ENCODE measurements at places on chromosomes 3 and 15.

GRCh38 chr3:46705022-46705530 is 3.9 kb downstream of the TMIE start:
- DNase-seq: peak; percentile 58

DNA sequence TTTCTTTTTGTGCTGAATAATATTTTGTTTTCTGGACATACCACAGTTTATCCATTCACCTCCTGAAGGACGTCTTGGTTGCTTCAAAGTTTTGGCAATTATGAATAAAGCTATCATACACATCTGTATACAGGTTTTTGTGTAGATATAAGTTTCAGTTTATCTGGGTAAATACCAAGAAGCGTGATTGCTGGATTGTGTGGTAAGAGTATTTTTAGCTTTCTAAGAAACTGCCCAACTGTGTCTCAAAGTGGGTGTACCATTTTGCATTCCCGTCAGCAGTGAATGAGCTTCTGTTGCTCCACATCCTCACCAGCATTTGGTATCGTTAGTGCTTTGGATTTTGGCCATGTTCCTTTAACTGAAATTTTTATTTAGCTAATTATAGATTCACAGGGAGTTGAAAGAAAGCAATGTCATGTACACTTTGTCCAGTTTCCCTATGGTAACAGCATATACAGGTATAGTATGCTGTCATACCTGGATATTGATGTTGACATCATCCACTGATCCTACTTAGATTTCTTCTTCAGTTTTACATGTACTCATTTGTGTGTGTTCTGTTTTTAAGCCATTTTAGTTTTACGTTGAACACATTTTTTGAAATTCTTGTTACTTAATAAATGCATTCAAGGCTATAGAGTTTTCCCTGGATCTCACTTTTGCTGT is 11.9 kb downstream of the ARID3B start:
- no peak for DNase-seq

- no peak for DNase-seq
Measured at GRCh38 chr3:153448151-153448829, 286.3 kb downstream of the RAP2B start.

GRCh38 chr3:64257100-64257755 is 32.0 kb upstream of the PRICKLE2 start:
- DNase-seq: no peak

DNA sequence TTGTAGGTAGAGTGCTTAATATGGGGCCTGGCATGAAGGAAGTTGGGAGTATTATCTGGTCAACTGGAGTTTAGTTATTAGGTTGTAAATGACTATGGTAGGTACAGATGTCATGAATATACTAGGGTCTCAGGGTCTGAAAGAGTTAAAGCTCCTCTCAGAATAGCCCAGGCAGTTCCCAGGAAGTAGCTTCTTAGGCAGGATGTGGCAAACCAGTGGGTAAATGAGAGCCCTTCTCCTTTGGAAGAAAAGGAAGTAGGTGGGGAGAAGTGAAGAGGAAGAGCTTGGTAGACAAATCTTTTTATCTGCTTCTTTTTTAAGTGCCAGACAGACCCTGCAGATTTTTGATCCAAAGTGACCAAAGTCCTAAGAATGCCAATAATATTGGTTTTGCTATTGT is 24.5 kb downstream of the MAP2K1 start:
- no peak for DNase-seq

DNA sequence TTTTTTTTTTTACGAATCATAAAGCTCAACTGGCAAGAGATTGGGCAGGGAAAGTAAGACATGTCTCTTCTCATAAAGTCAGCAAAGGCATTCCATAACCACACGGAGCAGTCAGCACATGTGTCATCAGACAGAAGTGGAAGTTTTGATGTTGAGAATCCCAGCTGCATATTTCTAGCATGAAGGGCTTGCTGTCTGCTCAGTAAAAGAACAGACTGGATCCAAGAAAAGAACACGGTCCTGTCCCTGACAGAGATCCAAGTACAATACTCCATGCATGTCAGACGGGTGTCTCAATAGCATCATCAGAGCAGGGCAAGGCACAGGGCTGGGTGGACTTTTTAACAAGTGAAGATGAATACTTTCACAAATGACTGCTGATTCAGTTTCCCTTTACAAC is 38.2 kb downstream of the ABI3BP start:
- DNase-seq: no peak

- no peak for DNase-seq
Measured at GRCh38 chr3:64551697-64552096, 136.1 kb downstream of the ADAMTS9 start.

GRCh38 chr15:74957476-74958035 is 984 bp upstream of the RPP25 start:
- no peak for DNase-seq

DNA sequence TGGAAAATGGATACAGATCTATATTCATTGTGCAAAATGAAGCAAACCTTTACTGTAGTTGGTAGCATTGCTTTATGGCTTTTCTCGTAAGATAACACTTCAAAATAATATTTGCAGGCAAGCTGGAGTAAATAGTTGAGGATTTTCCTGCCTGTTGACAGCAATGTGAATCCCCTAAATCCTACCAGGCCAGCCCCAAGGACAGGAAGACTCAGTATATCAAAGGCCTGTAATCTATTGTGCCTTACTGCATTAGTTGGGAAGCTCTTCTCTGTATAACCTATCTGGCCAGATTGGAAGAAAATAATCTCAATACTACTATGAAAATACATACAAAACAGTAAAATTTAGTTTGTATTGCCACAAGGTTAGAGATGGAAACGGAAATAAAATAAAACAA is 4.6 kb upstream of the GMNC start:
- DNase-seq: no peak

- no peak for DNase-seq
Measured at GRCh38 chr15:41877631-41878354, 16.1 kb downstream of the SPTBN5 start.

- no peak for DNase-seq
Measured at GRCh38 chr3:5093731-5094130, 28.4 kb upstream of the ARL8B start.

DNA sequence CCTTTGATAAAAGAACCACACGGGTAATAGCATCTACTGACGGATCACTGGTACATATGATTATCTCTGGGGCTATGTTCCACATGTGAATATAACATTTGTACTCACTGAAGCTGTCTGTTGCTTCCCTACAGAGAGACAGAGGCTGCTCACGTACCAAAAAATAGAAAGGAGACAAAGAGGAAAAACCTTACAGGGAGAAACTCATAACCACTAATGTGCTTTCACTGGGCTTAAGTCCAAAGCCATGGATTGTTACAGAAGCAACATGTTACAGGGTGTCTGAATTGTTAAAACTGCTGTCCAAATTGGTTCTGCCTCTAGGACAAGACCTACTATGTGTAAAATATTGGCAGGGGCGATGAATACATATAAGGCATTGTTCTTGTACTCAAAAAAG is 311.9 kb downstream of the FOXP1 start:
- no peak for DNase-seq

- no peak for DNase-seq
Measured at GRCh38 chr3:35680866-35681650, 41.7 kb downstream of the ARPP21 start.

- no peak for DNase-seq
Measured at GRCh38 chr15:70875001-70875782, 17.0 kb downstream of the THAP10 start.

GRCh38 chr3:133663569-133664313 is 2.0 kb upstream of the TOPBP1 start:
- no peak for DNase-seq

- peak; percentile 7 for DNase-seq
Measured at GRCh38 chr15:82044373-82045178, 1.2 kb downstream of the MEX3B start.

DNA sequence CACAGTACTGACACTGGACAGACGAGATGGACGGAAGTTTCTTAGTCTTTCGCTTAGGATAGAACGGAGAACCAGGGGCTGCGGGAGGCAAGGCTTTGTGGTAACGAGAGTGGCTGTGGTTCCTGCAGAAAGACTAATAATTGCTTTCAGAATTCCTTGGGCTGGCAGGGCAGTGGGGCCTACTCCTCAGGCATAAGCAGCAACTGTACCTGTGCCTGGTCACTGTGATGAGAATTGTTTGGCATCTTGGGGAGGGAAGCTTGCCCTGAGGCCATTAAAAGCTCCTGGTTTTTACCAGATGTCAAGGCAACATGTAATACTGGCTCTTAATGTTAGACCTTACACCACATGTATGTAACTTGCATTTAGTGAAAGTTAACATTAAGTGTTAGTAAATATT is 7.6 kb downstream of the NIPA2 start:
- no peak for DNase-seq

DNA sequence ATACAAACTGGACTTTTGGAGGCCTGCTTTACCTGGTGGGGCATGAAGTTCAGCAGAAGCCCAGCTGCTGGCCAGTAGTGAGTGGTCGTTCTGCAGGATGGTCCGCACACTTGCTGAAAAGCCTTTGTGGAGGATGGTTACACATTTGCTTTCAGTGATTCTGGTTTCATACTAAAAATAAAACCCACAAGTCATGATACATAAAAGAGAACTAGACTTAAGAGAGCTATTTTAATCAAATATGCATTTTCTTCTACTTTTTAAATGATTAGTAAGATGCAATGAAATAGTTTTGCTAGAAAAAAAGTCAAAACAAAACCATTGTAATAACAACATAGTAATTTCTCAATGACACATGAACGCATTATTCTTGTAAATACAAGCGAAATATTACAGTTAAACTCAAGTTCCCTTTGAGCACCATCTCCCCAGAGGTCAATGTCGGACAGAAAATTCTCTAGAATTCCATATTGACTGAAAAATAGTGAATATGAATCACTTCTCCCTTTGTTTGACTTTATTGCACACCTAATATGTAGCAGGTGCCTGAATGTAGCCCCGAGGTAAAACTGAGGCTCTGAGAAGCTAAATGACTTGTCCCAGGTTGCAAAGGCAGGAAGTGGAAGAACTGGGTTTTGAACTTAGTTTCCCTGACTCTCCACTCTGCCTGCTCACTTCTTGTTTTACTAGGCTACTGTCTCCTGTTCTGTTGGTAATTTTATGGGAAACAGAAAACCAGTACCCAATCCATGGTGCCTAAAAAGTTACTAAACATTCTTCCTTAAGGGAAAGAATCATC is 8.3 kb downstream of the IL5RA start:
- DNase-seq: no peak

DNA sequence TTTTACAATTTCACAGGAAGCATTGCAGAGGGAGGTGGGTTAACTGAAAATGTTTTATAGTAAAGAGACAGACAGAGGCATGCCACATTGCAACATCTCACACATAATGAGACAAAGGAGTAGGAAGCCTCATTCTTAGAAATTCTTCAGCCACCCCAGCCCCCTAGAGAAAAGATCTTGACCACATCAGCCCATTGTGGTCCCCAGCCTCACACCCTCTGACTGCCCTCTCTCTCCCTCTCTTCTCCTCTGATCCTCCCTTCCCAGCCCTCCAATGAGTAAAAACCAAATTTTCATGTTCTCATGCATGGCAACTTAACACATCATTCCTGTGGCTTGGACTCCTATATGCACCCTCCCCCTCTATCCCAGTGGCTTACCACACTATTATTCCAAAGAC is 174.1 kb downstream of the UACA start:
- no peak for DNase-seq

- DNase-seq: no peak
Measured at GRCh38 chr3:30496066-30496966, 110.1 kb upstream of the TGFBR2 start.

GRCh38 chr3:14468621-14468981 is 66.2 kb downstream of the SLC6A6 start:
- DNase-seq: no peak

- DNase-seq: no peak
Measured at GRCh38 chr3:76096836-76097588, 311.7 kb upstream of the ZNF717 start.

DNA sequence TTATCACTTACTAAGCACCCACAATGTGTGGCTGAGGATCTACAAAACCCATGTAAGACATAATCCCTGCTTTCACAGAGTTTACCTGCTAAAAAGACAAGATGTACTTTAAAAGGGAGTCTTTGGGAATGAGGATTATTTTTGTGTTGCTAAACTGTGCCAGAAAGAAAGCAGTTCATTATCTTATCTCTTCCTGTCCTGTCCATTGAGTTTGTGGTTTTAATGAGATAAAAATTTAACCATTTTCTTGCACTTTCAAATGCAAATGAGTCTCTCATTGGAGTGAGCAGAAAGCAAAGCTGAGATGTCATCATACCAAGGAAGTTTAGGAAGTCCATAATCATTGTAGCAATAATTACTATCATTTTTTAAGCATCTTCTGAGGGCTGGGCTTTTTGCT is 231.2 kb upstream of the ADAMTS9 start:
- no peak for DNase-seq

GRCh38 chr3:185151964-185152409 is 873 bp downstream of the C3orf70 start:
- DNase-seq: no peak

- no peak for DNase-seq
Measured at GRCh38 chr3:141109751-141110150, 58.6 kb downstream of the SPSB4 start.

GRCh38 chr15:36844534-36844998 is 255.8 kb downstream of the MEIS2 start:
- DNase-seq: no peak

GRCh38 chr3:71062037-71062932 is 521.2 kb downstream of the FOXP1 start:
- DNase-seq: no peak

GRCh38 chr3:184566441-184567414 is 5.1 kb downstream of the EPHB3 start:
- DNase-seq: no peak

GRCh38 chr15:85676342-85677098 is 118.2 kb downstream of the KLHL25 start:
- no peak for DNase-seq

DNA sequence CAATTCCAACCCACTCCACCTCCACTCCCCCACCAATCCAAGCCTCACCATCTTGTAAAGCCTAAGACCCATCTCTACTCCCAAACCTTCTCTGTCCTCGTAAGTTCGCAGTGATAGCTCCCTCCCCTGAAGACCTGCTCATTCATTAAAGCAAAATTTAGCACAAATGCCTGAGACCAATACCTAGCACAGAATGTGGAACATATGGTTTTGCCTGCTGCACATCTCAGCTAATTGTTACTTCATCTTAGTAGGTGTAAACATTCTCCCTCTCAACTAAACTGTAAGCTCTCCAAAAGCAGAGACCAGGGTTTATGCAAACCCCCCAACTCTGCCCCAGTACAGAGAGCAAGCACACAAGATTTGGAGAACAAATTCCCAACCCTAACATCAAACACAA is 20.5 kb downstream of the DCLK3 start:
- no peak for DNase-seq

DNA sequence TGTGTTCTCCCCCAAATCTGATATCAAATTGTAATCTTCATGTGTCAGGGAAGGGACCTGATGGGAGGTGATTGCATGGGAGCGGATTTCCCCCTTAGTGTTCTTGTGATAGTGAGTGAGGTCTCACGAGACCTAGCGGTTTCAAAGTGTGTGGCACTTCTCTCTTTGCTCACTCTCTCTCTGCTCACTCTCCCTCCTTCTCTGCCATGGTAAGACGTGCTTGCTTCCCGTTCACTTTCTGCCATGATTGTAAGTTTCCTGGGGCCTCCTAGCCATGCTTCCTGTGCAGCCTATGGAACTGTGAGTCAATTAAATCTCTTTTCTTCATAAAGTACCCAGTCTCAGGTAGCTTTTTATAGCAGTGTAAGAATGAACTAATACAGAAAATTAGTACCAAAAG is 30.6 kb upstream of the OR5H6 start:
- no peak for DNase-seq

All from activated T-cell treated with anti-CD3 and anti-CD28 coated beads for 4 hours (primary cell).